ENCODE measurements at places on chromosomes 3 and 15. TPM values are rescaled to one million over a fixed set of nuclear protein-coding genes. Genes with fewer than 3 reads are reported as not detected.

The PLSCR4 gene
- 53.5 TPM for total RNA-seq

The DNAJC13 gene
- total RNA-seq, result 44.9 TPM

DNA sequence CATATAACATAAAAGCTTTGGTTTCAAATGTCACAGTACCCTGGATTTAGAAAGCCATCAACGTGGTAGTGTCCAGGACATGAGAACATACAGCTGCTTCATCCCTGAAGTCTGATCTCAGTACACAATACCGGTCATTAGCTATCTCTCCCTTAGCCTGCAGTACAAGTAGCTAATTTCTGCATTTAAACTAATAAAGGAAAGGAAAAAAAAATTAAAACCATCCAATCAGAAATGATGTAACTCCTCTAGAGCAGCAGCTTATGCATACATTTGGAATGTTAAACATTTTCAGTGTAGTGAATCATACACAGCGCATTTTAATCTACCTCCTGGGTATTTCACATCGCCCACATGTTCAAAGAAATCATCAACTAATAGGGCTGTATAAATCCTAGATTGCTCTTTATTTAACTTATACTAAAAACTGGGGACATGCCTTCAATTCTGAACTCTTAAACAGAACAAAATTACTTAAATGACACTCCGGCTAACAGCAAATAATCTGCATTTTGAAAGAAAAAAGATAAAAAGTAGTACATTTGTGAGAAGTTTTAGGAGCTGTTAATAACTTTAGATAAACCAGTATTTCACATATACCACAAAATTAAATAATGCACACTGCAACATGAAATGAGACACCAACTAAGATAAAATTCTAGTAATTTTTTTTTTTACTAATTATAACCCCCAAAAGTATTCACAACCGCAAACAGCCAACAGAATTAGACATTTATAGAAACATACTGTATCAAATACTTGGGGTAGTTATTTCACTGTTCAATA lies 3.7 kb downstream of the IGF2BP2 start:
- no peak overlapping the region for H3K4me3 ChIP-seq
- no peak overlapping the region for H3K27ac ChIP-seq
- H3K4me1 ChIP-seq, result no peaks in the 10 kb centered on the region
- DNase-seq, result no peak
- H3K27me3 ChIP-seq, result peaks cover 69% of the 10 kb centered on the region
- H3K36me3 ChIP-seq, result no peaks in the 10 kb centered on the region

- H3K27ac ChIP-seq, result no peak overlapping the region
- H3K4me3 ChIP-seq, result no peak overlapping the region
- no peaks in the 10 kb centered on the region for H3K36me3 ChIP-seq
- H3K27me3 ChIP-seq, result no peaks in the 10 kb centered on the region
- peaks cover 3% of the 10 kb centered on the region for H3K4me1 ChIP-seq
Measured at GRCh38 chr15:85772668-85773067, 22.1 kb downstream of the KLHL25 start.

The TERC gene
- total RNA-seq, result 225 TPM

The GPR62 gene
- total RNA-seq, result not detected

DNA sequence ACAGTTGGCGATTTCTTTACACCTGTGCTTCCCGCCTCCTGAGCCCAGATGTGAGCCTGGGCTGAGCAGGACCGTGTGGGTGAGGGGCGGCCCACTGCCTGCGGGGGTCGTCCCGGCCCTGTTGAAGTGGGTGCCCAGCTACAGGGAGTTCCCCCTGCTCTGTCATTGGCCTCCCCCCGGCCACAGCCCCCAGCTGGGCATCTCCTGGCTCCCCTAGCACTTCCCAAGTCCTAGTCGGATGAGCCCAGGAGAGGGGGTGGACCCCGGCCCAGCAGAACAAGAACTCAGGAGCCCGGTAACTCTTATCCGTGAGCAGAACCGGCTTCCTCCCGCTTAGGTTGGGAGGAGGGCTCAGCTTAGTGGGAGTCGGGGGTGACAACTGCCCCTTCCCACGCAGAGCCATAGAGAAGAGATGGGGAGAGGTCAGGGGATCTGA lies 757 bp downstream of the PAQR5 start:
- DNase-seq, result no peak
- H3K27ac ChIP-seq, result peak overlapping the region; percentile 76
- no peaks in the 10 kb centered on the region for H3K36me3 ChIP-seq
- peak overlapping the region; percentile 55 for H3K4me3 ChIP-seq

- H3K4me3 ChIP-seq, result no peak overlapping the region
- H3K4me1 ChIP-seq, result no peaks in the 10 kb centered on the region
- no peaks in the 10 kb centered on the region for H3K27me3 ChIP-seq
- no peaks in the 10 kb centered on the region for H3K36me3 ChIP-seq
Measured at GRCh38 chr3:173630849-173631248, 233.3 kb downstream of the NLGN1 start.

The UBAP1L gene
- total RNA-seq, result 3.5 TPM

GRCh38 chr3:53671192-53671960 lies 174.8 kb downstream of the CHDH start:
- no peaks in the 10 kb centered on the region for H3K4me1 ChIP-seq
- H3K36me3 ChIP-seq, result no peaks in the 10 kb centered on the region
- H3K27me3 ChIP-seq, result no peaks in the 10 kb centered on the region
- no peak overlapping the region for H3K27ac ChIP-seq
- no peak for DNase-seq

DNA sequence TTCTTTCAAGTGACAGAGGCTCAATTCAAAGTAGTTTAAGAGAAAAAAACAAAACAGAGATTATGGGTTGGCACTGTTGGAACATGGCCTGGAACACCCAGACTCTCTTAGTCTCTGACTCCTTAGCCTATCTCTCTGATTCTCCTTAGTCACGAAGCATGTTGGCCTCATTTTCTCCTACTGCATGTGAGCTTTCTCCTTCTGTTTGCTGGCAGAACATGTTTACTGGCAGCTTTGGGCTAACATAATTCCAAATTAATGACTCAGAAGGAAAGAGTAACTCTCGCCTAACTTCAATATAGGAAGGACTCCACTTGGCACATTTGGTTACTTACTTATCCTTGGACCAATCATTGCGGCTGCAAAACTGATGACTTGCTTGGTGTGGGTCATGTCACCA lies 21.7 kb upstream of the CCDC39 start:
- H3K36me3 ChIP-seq, result no peaks in the 10 kb centered on the region
- no peak overlapping the region for H3K4me3 ChIP-seq
- no peak for DNase-seq
- H3K27me3 ChIP-seq, result no peaks in the 10 kb centered on the region

DNA sequence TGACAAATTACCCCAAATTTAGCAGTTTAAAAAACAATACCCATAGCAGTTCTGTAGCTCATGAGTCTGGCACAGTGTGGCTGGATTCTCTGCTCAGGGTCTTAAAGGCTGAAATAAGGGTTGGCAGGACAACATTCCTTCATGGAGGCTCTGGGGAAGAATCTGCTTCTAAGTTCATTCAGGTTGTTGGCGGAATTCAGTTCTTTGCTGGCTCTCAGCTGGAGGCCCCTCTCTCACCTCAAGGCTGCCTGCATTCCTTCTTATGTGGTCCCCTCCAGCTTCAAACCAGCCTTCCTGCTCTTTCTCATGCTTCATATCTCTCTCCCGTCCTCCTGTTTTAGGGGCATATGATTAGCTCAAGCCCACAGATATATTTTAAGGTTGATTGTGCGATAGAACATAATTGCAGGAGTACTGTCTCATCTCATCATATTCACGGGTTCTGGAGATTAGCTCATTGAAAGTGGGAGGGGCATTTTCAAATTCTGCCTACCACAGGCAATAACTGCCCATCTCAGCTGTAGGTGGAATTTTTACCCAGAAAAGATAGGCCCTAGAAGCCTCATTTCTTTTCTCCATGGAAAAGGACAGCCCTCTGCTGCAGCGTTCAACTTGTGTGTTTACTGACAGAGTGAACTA lies 5.6 kb upstream of the ZBTB47 start:
- H3K4me3 ChIP-seq, result no peak overlapping the region
- H3K27ac ChIP-seq, result no peak overlapping the region
- peaks cover 18% of the 10 kb centered on the region for H3K4me1 ChIP-seq

The IFRD2 gene
- total RNA-seq, result 58.1 TPM

Measured in transverse colon (tissue), 4 donors.